A549 treated with CpdA at 1 μM for 4 hours (cell line): ENCODE measurements at places on chromosomes 7 and 10. TPM values are rescaled to one million over a fixed set of nuclear protein-coding genes. Genes with fewer than 3 reads are reported as not detected.

ZNF804B gene
- total RNA-seq, result not detected in 5 replicates

MAT1A gene
- total RNA-seq, result 0.04 TPM in 1 of 5 replicates, not detected in the others

ATP6V0A4 gene
- total RNA-seq, result 0.22 to 0.58 TPM (median 0.26 TPM) in 5 replicates

LRRD1 gene
- total RNA-seq, result not detected in 5 replicates

TCF7L2 gene
- total RNA-seq, result 17.8 to 24.1 TPM (median 20.6 TPM) in 5 replicates

RSU1 gene
- 79.3 to 87.0 TPM (median 84.5 TPM) in 5 replicates for total RNA-seq

SPDYE2B gene
- not detected in 5 replicates for total RNA-seq

OIT3 gene
- 0.03 to 0.13 TPM (median 0.05 TPM) in 4 of 5 replicates, not detected in the other for total RNA-seq
